Stimulated activated CD4-positive, alpha-beta T cell treated with anti-CD3 and anti-CD28 coated beads, Interleukin-1b, Interleukin-23, amount 100 ng/mL, for 1 hour (primary cell): ENCODE measurements at places on chromosomes 12 and 14.

GRCh38 chr12:96809522-96809921, 97.5 kb upstream of the NEDD1 start:
- DNase-seq, result no peak

GRCh38 chr14:51677266-51677665, 25.6 kb downstream of the FRMD6 start:
- DNase-seq, result no peak

GRCh38 chr12:109910969-109911348, 10.9 kb downstream of the TCHP start:
- no peak for DNase-seq

DNA sequence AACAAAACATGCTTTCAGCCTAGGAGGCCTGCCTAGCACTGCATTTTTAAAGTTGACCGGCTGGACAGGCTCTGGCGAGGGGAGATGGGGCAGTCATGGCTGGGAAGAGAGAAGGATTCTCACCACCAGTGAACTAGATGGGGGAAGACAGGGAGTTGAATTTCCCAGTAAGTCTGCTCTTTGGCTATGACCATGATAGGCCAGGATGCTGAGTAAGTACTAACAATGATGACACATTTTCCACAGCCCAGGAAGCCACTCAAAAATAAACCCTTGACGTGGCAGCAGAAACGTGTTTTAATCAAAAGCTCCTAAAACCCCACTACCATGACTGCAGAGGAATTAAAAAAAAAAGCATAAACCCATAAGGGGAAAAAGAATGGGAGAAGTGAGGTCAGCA, 19.0 kb downstream of the KCTD10 start:
- no peak for DNase-seq

- no peak for DNase-seq
Measured at GRCh38 chr12:84415946-84416345, 496.7 kb downstream of the SLC6A15 start.

- no peak for DNase-seq
Measured at GRCh38 chr12:27843714-27844245, 63.7 kb upstream of the MANSC4 start.

DNA sequence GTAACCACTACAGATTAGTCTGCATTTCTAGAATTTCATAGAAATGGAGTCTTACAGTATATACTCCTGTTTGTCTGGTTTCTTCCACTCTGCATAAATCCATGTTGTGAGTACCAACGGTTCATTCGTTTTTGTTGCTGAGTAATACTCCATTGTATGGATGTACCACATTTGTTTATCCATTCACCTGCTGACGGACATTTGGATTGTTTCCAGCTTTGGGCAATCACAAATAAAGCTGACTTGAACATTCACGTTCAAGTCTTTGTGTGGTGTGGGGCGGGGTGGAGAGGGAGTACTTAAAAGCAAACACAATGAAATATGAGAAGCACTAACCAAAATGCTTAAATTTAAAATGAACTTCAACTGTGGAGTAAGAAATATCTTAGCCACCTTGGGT, 7.1 kb downstream of the HECTD4 start:
- DNase-seq, result no peak

- no peak for DNase-seq
Measured at GRCh38 chr12:53997204-53998109, 2.5 kb upstream of the HOXC9 start.

DNA sequence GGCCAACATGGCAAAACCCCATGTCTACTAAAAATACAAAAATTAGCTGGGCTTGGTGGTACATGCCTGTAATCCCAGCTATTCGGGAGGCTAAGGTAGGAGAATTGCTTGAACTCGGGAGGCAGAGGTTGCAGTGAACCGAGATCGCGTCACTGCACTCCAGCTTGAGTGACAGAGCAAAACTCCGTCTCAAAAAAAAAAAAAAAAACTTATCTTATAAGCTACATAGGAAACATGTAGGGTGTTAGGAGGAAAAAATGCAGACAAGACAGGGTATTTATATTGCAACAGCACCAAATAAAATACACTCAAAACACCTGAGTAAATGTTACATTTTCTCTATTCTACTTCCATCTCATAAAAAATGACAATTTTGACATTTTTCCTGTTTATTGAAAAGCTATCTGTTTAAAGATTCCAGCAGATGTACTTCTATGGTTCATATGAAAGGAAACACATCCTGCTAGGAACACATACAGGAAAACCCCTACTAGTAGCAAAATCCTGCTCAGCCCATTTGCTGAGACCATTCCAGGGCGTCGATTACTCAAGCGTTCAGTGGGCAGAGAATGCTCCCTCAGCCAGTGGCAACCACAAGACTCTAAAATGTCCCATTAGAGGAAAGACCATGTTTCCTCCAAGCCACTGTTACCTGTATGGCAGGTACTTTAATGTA, 19.7 kb downstream of the CORO1C start:
- DNase-seq, result no peak

DNA sequence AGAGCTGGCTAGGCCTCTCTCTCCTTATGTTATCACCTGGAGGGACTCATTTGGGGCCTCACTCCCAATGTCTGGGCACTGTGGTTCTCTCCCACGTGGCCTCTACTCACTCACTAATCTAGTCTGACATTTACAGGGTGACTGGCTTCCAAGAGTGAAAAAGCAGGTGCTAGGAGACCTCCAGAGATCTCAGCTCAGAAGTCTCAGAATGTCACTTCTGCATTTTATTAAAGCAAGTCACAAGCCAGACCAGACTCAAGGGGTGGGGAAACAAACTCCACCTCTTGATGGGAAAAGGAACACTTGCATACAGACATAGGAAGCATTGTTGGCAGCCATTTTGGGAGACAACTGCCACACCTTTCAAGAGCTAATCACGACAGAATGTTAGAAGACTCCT, 175.9 kb downstream of the MON2 start:
- no peak for DNase-seq

DNA sequence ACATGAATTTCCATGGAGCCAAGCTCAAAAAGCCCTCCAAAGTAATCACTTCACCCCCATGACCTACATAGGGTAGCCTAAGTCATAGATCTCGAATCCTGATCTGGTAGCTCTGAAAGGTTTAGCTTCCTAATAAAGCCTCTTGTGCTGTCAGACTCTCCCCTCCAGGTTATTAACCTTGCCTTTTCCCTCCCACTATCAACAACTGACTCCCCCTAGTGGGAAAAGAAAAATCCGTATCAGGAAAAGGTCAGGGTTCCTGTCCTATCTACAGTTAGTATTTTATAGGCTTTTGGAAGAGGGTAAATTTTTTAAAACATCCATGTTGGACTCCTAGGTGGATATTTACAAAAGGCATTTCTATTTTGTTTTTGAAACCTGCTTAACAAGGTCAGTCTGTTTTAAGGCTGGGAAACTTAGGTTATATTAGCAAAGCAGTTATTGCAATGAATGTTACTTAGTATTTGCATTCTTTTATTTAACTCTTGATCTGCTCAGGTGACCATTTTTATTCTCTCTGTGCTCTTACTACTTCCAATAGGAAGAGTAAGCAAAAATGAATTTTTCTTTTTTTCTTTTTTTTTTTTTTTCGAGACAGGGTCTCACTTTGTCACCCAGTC, 8.0 kb downstream of the YY1 start:
- DNase-seq, result no peak

DNA sequence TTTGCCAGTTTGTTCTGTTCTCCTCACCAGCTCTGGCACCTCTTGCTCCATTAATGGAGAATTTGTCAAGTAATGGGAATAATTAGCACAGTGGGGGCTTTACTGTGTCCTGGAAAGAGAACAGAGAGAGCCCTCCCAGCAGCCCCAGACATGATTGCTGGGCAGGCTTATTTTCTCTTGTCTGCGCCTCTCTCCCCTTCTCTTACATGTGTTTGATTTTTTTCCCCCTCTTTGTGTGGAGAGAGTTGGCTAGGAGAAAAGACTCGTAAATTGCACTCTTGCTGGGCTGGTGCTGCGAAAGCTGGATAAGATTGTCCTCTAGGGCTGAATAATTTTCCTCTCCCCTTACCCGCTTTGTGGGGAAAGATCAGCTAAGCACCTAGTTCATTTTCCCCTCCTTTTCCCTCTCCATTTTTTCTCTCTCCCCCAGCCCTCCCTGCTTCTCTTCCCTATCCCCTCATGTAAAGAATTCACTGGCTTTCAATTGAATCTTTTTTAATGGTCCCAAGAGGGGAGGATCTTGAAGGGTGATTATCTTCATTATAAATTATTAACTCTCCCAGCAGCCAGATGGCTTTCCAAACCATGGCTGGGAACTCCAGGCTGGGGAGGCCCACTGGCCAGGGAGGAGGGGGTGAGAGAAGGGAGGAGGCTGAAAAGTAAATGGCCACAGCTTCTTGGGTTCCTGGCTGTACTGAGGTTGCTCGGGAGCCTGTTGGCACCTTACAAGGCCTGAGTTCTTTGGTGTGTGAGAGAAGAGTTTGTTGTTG, 62.2 kb downstream of the NRXN3 start:
- no peak for DNase-seq

GRCh38 chr14:50051106-50051505, 65.3 kb downstream of the VCPKMT start:
- no peak for DNase-seq

DNA sequence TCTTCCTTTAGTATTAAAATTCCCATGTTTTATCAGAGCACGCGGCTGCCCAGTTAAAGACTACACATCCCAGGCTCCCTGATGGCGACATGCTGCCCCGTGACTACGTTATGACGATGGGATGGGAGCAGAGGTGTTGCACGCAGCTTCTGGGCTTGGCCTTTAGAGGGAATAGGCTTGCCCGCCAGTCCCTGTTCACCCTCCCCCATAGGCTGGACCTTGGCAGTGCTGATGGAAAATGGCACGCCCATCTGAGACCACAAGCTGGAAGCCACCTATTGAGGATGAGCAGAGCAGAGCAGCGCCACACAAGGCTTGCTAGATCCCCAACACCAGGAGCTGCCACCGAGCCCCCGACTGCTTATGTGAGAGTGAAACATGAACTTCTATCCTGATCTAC, 24.7 kb downstream of the TTC7B start:
- DNase-seq, result no peak

DNA sequence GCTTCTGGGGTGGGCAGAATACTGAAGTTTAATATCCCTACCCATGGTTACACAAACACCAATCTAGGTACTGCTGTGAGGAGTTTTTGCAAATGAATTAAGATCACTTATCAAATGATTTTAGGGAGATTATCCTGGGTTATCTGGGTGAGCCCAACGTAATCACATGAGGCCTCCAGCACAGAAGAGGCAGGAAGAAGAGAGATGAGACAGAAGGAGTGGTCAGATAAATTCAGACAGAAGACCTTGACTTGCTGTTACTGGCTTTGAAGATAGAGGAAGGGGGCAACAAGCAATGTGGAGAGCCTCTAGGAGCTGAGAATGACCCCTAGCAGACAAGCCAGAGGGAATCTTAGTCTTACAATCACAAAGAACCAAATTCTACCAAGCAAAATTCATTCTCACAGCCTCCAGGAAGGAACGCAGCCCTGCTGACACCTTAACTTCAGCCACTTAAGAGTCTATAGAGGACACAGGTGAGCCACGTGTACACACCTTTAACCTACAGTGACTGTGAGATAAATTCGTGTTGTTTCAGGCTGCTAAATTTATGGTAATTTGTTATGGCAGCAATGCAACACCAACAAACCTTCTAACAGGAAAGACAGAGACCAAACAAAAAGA, 49.4 kb downstream of the FERMT2 start:
- no peak for DNase-seq

DNA sequence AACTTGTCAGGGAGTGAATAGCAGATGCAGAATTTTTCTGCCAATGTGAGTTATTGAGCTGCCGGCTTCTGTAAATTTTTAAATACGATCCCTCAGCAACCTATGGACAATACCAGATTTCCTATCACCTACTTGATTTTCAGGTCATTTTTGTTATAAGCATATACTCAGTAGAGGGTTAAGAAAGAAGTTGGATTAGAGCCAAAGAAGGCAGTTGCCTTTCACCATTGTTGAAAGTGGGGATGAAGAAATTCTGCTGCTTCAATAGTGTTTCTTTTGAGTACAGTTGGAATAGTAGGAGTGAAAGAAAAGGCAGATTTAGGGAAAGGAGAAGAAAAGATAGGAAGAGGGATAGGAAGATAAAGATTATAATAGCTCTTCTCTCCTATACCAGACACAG, 197.1 kb downstream of the ATP23 start:
- DNase-seq, result no peak

DNA sequence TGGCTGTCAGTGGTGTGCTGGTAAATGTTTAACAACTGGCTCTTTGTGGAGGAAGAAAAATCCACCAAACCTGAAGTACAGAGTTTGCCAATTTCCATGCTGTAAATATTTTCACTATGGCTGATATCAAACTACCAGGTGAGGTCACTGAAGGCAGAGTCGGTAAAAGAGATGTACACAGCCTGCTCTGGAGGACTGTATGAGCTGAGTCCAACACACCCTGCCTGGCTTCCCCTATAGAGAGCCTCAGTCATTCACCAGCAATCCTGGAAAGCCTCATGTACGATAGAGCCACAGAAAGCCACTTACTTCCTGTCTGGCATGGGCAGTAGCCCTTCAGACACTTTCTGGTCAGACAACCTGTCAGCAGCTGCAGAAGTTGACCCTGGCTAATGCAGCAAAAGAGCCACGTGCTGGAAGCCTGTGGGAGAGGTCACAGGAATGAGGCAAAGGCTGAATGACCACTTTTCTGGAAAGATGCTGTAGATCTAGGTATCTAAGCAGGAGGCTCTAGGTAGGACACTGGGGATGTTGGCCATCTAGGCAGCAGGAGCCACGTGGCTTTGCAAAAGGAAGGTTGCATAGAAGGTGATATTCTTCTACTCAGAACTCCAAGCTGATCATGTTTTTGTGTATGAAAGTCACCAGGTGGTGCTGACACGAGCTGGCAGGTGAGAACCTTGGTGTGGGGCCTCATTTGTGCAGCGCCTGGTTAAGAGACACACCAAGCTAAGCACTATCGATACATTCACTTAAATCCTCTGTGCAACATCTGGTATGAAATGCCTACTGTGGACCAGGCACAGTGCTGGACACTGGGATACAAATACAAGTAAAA, 553.9 kb downstream of the VRK1 start:
- DNase-seq, result no peak

DNA sequence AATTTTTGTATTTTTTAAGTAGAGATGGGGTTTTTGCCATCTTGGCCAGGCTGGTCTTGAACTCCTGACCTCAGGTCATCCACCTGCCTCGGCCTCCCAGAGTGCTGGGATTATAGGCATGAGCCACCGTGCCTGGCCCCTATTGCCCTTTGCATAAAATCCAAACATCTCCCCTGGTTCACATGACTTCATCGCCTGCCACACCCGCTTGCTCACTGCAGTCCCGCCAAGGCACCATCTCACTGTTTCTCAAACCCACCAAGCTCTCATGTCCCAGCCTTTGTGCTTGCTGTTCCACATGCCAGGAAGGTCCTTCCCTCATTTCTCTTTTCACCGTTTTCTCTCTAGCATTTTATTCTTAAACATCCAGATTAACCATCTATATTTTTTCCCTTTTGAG, 9.7 kb downstream of the RHOF start:
- DNase-seq, result no peak
